ENCODE measurements at places on chromosomes 7 and 10.

DNA sequence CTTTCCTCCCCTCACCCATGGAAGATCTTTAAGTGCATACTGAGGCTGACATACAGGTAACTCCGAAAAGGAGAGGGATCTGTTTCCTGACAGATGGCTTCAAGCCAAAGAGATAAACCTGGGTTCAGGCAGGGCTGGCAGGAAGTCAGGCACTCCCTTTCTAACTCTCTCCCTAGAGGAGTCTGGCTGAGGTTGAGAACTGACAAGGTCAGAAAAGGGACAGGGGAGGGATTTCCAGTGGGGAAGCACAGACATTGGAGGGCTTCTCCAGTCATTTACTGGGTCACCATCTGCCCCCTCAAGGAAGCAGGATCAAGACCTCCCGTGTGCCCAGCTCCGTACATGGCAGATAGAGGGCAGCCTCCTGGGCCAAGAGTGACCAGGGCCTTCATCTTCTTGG is 31.6 kb downstream of the TLX1 start:
- no peak for DNase-seq

DNA sequence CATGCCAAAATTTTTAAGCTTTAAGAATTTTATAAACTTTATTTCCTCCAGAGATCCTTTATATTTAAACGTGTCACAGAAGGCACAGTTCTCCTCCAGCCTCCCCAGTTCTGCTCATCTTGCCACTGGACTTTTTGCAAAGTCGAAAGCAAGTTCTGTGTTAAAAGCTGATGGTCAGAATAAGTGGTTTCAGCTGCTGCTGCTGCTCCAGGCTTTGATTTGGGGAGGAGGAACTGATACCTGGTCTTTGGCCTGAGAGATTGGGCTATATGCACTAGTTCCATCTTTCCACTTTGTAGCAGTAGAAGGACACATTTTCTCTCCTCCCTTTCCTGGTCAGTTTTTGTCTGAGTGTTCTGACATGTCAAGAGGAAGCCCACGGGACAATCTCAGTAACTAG is 435.9 kb upstream of the PHF14 start:
- DNase-seq, result no peak

- DNase-seq, result no peak
Observed at GRCh38 chr7:116212869-116213268, 2.5 kb downstream of the TES start.

GRCh38 chr10:34698979-34699378 is 116.1 kb downstream of the PARD3 start:
- no peak for DNase-seq

GRCh38 chr7:141218941-141219340 is 145.1 kb downstream of the TMEM178B start:
- DNase-seq, result no peak

DNA sequence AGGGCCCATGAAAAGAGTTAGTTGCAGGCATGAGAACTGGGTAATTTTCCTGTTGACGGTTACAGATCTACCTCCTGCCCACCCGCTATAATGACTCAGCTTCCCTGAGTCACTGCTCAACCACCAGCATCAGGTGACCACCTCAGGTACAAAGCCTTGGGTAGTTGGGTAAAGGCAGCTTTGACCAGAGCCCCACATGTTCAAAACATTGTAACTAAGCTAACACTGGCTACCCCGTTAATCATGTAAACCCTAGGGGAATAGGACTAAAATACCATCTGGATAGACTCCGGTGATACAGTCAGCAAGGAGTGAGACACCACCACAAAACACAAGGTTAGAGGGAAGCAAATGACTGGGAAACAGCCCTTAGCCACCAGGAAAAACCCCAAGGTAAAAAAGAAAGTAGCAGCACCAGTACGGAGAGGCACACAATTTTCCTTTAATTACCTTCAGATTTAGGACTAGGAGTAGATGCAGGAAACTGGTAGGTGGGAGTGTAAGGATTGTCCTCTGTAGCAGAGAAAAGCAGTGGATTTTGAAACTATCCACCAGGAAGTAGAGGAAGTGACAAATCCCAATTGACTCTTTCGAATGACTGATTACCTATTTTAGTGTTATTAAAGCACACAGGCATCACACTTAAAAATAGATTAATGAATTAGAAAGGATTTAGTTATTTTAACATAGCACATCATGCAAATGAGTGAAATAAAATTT is 103.5 kb upstream of the PDLIM1 start:
- DNase-seq, result no peak

- no peak for DNase-seq
Observed at GRCh38 chr7:154789404-154789803, 213.5 kb downstream of the PAXIP1 start.

- DNase-seq, result no peak
Observed at GRCh38 chr7:113013761-113014449, 72.7 kb downstream of the GPR85 start.

DNA sequence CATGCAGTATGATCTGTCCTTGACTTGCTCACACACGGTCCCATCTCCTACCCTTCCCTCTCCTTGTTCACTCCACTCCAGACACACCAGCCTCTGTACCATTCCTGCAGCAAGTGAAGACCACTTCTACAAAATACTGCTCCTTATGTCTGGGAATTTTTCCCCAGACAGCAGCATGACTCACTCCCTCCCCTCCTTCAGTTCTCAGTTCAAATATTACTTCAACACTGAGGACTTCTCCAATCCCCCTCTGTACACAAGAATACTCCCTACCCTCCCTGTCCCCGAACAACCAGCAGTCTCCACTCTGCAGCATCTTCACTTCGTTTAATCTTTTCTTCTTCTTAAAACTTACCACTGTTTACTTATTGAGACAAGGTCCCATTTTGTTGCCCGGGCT is 474.0 kb downstream of the GPAM start:
- DNase-seq, result no peak
